Camera-type eye (tissue), 1 donor: ENCODE measurements at places on chromosomes 5 and 9. TPM values are rescaled to one million over a fixed set of nuclear protein-coding genes. Genes with fewer than 3 reads are reported as not detected.

The JAKMIP2 gene
- 18.3 TPM for total RNA-seq

The C7 gene
- total RNA-seq, result 7.5 TPM

The PCDHB9 gene
- 5.9 TPM for total RNA-seq

The OCLN gene
- total RNA-seq, result 19.7 TPM

The ADRA1B gene
- 1.8 TPM for total RNA-seq

The IFNA2 gene
- not detected for total RNA-seq
